NCI-H510A (cell line): ENCODE measurements at places on chromosomes 16 and 17.

GRCh38 chr16:57166951-57167350 is 18.9 kb downstream of the PSME3IP1 start:
- no peak for DNase-seq

DNA sequence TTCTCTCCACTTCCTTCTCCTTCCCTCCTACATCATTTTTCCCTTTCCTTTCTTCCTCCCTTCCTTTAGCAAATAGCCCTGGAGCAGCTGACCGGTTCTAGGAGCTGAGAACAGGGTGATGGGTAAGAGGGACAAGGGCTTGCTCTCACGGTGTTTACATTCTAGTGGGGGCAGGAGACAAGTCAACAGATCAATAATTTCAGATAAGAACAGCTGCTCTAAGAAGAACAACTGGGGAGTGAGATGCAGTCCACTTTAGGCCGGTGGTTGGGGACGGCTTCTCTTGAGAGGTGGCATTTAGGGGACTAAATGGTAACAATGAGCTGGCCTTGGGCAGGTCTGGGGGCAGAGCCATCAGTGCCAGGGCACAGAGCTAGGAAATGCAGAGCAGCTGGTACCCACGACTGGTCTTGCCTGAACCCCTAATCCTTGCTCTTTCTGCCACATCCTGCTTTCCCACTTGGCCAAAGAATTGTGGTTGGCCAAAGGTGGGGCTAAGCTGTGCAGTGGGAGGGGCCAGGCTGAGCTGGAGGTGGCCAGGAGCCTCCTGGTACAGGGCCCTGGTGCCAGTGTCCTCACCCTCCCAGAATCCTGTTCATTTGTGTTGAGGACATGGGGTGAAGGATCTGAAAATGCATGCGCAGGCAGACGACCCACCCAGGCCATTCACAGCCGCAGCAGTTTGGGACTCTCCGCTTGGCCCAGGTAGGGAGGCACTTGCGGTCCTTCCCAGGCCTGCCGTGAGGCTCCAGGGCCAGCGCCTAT is 17.7 kb downstream of the CBX4 start:
- no peak for DNase-seq

GRCh38 chr17:6162216-6162615 is 92.0 kb downstream of the WSCD1 start:
- no peak for DNase-seq

- no peak for DNase-seq
Observed at GRCh38 chr17:59165933-59166342, 10.4 kb downstream of the PRR11 start.

DNA sequence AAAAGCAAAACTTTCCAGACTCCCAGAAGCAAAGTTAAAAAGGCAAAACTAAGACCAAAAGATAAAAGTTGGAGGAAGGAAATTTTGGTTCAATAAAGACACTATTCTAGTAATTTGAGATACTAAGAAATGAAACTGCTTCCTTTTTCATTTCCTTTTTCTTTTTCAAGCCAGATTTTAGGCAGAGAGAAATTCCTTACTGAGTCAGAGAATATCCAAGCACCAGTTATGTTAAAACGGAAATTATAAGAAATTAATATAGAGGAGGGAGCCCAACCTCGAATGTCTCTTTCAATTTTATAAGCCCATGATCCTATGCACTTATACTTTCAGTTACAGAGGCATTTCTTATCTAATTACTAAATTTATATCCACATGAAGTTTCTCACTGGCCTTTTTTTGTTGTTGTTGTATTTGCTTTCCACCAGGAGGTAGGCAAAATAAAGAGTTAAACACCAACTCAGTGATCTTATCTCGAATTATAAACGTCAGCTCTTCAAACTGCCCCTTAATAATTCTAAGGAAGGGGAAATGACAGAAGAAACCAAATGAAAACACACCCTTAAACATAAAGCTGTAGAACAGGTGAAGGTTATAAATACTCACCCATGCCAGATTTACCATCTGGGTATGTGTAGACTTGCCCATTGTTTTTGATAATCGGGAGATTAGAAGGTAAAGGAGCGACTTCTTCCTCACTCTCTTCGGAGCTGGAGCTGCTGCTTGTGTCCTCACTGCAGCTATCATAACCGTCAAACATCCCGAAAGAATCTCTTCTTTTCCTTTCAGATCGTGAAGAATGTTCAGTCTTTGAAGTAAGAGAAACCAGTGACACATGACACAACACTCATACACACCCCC is 35.2 kb downstream of the MBTD1 start:
- no peak for DNase-seq

GRCh38 chr17:65145743-65146142 is 8.6 kb downstream of the RGS9 start:
- no peak for DNase-seq

DNA sequence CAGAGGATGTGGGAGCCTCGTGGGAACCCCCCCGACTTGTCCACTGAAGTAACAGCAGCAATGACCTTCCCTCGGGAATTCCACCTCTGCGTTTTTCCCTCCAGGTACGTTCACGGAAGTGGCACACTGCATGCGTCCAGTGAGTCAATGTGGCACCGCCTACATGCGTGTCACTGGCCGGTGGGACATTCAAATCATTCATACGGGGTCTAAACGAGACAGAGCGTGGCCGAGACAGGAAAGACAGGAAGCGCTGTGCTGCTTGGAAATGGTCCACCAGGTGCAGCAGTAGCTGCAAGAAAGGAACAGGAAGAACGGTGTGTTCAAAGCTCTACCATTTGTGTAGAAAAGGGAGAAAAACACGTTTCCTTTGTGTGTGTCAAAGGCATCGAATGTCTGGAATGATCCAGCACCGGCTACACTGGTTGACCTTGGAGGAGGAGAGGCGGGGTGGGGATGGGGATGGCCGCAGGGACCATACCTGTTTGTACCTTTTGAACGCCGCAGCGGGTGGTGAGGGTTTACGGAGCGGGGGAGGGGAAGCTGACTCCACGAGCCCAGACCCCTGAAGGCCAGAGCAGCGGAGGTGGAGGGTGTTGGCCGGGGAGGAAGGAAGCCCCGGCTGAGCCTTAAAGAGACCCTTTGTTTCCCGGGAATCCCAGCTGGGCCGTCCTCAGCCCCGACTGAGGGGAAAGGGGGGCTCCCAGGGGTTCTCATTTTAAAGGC is 1.7 kb upstream of the PGAP6 start:
- no peak for DNase-seq

GRCh38 chr17:16003841-16004240 is 4.2 kb downstream of the TTC19 start:
- no peak for DNase-seq

- no peak for DNase-seq
Observed at GRCh38 chr16:67514382-67514828, 14.2 kb upstream of the RIPOR1 start.

- DNase-seq: no peak
Observed at GRCh38 chr17:3381957-3382356, 4.2 kb downstream of the OR3A2 start.

GRCh38 chr16:79609861-79610260 is 9.3 kb upstream of the MAF start:
- no peak for DNase-seq

GRCh38 chr16:80117556-80118130 is 423.1 kb upstream of the DYNLRB2 start:
- no peak for DNase-seq

- DNase-seq: no peak
Observed at GRCh38 chr16:85800321-85800669, 800 bp downstream of the COX4I1 start.
